ENCODE measurements at places on chromosomes 16 and 17.
A peak's percentile ranks its signal among the peaks of the same experiment; 100 is the strongest.

DNA sequence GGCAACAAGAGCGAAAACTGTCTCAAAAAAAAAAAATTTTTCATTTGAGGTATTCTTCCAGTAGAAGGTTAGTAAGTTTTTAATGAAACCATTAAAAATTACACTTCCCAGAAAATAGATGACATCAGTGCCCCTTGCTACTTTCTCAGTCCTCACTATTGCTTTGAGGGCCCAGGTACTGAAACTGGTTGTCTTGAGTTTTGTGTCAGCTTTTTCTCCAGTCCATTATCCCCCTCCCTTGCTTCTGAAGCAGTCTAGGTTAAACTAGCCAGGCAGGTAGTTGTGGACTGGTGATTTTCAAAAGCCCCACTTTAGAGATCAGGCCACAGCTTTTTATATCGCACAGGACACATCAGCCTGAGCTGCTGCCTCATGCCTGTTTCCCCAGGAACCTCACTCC, 10.9 kb downstream of the SMCR8 start:
- DNase-seq = no peak

DNA sequence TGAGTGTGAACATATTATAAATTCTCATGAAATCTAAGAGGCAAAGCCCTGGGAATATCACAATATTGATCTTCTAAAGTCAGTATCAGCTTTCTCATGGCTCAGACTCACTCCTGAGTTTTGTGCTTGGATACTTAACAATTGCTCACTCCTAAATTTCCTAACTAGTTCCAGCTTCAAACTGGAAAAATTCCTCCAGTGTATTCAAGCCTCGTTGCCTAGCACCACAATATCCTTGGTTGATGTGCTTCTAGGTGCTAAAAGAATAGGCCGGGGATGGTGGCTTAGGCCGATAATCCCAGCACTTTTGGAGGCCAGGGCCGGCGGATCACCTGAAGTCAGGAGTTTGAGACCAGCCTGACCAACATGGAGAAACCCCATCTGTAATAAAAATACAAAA, 62.5 kb downstream of the XYLT1 start:
- no peak for DNase-seq

- DNase-seq = no peak
These were observed 1.7 kb upstream of the COL1A1 start for GRCh38 chr17:50203086-50203485.

- DNase-seq = peak; percentile 41
These were observed 36.6 kb upstream of the TMEM132E start for GRCh38 chr17:34542700-34543336.

DNA sequence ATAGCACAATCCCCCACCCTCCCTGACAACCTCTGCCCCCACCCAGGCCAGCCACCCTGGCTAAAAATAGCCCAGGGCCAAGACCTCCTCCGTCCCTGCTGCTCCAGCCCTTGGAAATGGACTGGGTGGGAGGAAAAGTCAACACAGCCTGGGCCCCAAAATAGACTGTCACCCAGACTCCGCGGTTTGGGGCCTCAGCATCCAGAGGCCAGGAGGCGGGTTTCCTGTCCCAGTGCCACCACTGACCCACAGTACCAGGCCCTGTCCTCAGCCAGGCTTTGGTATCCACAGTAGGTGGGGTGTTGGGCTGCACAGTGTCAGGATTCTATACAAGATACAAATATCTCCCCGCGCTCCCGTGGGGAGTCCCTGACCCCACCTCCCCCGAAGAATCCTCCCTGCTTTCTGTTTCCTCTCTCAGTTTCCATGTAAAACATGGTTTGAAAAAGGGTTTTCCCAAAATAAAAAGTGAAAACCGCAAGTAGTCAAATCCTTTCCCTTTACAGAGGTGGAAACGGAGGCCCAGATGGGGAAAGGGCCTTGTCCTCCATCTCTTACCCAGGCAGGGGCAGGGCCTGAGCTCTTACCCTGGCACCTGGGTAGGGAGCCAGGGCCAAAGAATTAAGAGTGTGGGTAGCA, 20.1 kb downstream of the CPNE2 start:
- DNase-seq = no peak

GRCh38 chr17:56715613-56716357, 117.9 kb downstream of the C17orf67 start:
- peak; percentile 52 for DNase-seq

GRCh38 chr16:31243734-31244670, 15.8 kb upstream of the ITGAM start:
- no peak for DNase-seq

DNA sequence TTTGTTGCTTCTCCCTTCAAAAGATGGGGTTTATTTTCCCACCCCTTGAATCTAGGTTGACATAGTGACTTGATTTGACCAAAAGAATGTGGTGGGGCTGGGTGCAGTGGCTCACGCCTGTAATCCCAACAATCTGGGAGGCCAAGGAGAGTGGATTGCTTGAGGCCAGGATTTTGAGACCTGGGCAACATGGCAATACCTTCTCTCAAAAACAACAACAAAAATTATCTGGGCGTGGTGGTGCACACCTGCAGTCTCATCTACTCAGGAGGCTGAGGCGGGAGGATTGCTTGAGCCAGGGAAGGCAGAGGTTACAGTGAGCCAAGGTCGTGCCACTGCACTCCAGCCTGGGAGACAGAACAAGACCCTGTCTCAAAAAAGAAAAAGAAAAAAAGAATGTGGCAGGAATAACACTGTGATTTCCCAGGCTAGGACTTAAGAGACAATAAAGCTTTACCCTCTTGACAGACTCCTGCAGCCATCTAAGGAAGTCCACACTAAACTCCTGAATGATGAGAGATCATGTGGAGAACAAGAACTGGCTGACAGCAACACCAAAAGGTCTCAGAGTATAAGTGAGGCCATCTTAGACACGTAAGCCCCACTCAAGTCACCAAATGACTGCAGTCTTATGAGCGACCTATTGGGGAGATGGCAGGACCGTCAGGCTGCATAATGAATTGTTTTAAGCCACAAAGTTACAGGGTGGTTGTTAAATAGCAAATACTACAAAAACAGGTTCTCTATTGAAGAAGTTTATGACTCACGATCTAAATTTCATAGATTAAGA, 37.0 kb downstream of the FBXL20 start:
- DNase-seq = no peak

- no peak for DNase-seq
These were observed 6.3 kb downstream of the HSBP1 start for GRCh38 chr16:83813823-83814658.

DNA sequence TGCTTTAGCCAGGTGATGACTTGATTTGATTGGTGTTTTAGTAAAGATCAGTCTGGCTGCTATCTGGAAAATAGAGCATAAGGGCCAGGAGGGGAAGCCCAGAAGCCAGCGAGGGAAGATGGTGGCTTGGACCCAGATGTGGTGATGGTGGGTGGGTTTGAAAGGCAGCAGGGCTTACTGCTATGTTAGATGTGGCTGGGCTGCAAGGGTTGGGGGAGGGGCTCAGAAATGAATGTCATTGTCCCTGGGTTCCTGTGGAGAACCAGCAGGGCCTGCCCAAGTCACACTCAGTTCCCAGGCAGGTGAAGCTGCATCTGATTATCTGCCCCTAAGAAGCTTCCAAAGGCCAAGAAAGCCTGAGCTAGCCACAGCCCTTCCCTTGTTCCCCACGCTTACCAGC, 71.7 kb upstream of the BRD7 start:
- DNase-seq = no peak

- no peak for DNase-seq
These were observed 35.7 kb downstream of the GSE1 start for GRCh38 chr16:85648805-85649204.

GRCh38 chr16:69471121-69471520, 46.7 kb downstream of the CYB5B start:
- no peak for DNase-seq

- no peak for DNase-seq
These were observed 87.3 kb upstream of the RPL38 start for GRCh38 chr17:74116087-74116717.

GRCh38 chr16:58200004-58200797, 2.3 kb upstream of the CSNK2A2 start:
- DNase-seq = no peak

GRCh38 chr17:38747463-38748148, 530 bp downstream of the PCGF2 start:
- no peak for DNase-seq

- no peak for DNase-seq
These were observed 95.1 kb downstream of the XYLT1 start for GRCh38 chr16:17375461-17376304.

GRCh38 chr17:39164675-39165143, 1.3 kb downstream of the ARL5C start:
- peak; percentile 70 for DNase-seq

DNA sequence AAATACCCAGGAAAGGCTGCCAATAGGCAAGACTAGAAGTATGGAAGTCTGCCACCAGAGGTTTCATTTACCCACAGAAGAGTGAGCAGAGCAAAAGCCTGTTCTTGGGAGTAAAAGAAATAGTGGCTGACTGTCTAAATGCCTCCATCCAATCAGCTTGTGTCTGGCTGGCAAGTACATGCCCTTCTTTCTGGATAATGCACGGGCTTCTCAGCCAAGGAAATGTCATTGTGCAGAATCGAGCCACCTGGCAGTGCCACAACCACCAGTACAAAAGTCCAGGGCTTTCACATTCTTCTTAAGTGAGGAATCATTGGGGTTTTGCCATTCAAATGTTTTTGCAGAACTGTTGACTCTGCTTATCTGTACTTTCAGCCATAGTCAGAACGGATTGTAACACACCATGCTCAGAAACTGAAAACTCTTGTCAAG, 10.1 kb upstream of the ERCC4 start:
- no peak for DNase-seq

DNA sequence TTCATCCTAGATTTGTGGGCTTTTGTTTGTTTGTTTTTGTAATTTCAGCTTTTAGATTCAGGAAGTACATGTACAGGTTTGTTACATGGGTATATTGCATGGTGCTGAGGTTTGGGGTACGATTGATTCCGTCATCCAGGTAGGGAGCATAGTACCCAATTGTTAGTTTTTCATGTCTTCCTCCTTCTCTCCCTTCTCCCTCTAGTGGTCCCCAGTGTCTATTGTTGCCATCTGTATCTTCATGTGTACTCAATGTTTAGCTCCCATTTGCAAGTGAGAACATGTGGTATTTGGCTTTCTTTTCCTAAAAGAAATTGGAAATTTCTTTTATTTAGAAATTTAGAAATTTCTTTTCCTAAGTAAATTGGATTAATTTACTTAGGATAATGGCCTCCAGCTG, 37.1 kb upstream of the BCAS3 start:
- no peak for DNase-seq

- no peak for DNase-seq
These were observed 54.3 kb downstream of the NLK start for GRCh38 chr17:28096756-28097155.

DNA sequence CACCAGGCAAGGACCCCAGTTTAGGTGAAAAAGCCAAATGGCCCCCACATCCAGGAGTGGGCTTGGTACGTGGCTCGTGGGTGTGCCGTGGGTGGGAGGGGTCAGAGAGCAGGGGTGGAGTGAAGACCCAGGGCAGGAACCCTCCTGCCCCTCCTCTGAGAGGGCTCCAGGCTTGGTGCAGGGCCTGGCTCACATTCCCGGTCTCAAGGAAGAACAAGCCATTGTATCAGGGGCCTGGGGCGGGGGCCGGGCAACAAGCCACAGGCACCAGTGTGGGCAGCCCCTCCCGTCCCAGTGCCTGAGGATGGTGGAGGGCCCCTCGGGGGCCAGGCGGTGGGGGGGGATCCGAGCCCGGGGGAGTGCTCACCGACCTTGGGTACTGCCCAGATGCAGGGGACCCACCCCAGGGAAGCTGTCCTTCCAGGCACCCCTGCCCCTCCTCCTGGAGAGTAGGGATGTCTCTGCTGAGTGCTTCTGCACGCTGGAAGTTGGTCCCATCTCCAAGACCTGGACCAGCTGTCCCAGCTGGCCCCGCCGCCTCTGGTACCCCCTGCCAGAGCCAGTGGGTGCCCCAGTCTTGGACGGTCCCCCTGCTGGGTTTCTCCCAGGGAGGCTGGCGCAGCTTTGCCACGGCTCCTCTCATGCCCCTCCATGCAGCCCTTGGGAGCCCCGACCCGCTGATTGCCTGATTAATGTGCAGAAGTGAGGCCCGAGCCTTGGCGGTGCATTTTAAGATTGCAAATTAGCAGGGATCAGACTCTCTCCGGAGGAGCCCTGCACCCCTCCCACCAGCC, 83.7 kb downstream of the RTN4RL1 start:
- no peak for DNase-seq

- DNase-seq = no peak
These were observed 35.0 kb upstream of the MNT start for GRCh38 chr17:2435862-2436261.

DNA sequence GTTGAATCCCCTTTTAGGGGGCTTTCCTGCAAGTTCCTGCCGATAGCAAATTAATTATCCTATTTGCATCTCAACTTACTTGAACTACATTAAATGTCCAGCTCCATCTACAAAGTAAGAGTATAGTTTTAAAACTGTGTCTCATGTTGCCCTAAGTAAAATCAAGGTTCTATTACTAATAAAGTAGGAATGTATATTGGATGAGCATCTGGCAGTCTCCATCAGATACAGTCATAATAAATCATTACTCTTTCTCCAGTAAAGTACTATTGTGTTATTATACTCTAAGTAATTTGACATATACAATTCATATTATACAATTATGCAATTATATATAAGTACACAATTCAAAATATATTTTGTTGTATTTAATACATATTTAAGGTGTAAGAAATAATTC, 249.3 kb downstream of the CEP112 start:
- DNase-seq = no peak

GRCh38 chr17:50931144-50931908, 65.2 kb upstream of the TOB1 start:
- DNase-seq = peak; percentile 65

GRCh38 chr17:42535155-42536047, 640 bp upstream of the NAGLU start:
- DNase-seq = no peak

GRCh38 chr16:50610331-50611262, 62.4 kb downstream of the NKD1 start:
- DNase-seq = no peak

DNA sequence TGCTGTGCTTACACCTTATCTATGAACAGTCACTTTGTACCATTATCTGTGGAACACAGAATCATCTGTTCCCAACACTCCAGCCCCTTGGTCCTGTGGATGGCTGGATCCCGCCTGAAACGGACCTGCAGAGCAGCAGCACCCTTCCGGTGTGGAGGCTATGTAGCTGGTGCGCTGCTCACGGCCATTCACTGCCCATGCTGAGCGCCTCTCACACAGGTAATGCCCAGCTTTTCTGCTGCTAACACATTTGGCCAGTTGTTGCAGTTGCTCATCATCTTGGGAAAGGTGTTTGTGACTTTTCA, 11.4 kb upstream of the PLK1 start:
- no peak for DNase-seq

- no peak for DNase-seq
These were observed 18.3 kb downstream of the ZSWIM7 start for GRCh38 chr17:15981208-15981607.

DNA sequence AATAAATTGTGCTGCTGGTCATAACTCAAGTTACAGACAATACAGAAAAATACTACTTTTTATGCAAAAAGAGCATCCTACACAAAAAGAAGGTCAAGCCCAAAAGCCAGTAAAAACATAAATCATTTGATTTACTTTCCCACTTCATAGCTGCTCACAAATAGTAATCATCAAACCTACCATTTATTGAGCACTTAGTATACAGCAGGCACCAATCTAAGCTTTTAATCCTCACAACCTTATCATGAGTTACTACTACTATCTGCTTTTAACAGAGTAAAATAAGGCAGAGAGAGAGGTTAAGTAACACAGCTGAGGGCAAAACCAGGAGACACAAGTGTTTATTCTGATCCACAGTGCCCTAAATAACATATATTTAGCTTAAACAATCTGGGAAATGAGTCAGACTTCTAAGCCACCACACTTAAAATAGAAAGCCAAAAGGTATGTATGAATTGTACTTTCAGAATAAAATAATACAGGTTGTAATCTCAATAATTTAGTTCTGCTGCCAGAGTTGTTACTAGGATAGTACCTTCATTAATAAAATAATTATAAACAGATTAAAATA, 1.7 kb upstream of the AARS1 start:
- DNase-seq = no peak

All from CD4-positive, alpha-beta memory T cell (primary cell).